Vagina (tissue), 2 donors: ENCODE measurements at places on chromosomes 13 and 19.

DNA sequence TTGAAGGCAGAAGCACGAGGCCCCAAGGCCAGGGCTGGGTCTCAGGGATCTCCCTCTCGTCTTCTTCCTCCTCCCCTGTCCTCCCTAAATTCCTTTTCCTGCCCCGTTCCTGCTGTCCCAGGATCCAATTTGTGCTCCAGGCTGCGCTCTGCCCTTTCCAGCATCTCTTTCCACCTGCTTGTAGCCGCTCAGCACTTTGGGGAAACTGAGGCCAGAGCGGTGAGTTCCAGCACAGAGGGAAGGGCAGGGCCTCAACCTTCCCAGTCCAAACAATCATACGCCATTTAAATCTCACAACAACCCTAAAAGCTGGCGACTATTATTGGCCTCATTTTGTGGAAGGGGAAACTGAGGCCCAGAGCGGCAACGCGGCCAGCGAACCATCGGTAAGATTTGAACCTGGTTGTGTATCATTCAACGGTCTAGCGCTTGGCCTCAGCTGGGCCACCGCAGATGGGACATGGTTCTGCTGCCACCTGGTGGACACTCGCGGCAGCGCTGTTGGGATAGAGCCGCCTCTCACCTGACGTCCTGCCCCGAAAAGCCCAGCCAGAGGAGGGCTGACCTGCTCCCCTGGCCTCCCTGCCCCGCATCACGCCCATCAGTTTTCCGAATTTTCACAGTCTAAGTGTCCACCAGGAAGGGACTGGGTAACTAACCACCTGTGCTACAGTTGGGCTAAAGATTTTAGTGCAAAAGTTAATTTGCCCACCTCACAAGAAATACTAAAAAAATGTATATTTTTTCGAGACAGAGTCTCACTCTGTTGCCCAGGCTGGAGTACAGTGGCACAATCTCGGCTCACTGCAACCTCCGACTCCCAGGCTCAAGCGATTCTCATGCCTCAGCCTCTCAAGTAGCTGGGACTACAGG, 4.2 kb upstream of the RPL18A start:
- no peak for DNase-seq

DNA sequence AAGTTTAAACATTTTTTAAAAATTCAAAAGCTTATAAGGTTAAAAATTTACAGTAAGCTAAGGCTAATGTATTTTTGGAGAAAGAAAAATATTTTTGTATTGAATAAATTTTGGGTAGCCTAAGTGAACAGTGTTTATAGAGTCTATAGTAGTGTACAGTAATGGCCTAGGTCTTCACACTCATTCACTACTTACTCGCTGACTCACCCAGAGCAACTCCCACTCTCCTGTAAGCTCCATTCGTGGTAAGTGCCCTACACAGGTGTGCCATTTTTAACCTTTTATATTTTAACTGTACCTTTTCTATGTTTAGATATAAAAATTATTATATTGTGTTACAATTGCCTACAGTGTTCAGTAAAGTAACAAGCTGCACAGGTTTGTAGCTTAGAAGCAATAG, 96.6 kb upstream of the FREM2 start:
- no peak for DNase-seq

- no peak for DNase-seq
Measured at GRCh38 chr13:28954419-28954725, 134.2 kb downstream of the MTUS2 start.

GRCh38 chr13:48110931-48111721, 16.2 kb upstream of the MED4 start:
- DNase-seq, result no peak

DNA sequence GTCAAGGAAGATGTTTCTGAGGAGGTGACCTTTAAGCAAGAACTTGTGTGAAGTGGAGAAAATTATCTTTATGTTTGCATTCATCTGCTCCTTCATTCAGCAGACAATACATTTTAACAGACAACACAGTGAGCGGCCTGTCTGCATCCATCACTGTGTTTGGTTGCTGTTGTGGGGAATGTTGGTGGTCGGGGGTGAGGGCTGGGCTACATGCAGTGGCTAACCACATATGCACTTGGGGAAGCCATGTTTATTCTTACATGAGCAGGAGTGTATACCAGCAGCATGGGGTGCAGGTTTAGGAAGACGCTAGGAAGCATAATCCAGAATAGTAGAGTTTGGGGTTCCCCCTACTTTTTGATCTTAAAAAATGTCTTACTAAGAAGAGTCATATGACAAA, 66.4 kb downstream of the DHRS12 start:
- DNase-seq, result no peak

DNA sequence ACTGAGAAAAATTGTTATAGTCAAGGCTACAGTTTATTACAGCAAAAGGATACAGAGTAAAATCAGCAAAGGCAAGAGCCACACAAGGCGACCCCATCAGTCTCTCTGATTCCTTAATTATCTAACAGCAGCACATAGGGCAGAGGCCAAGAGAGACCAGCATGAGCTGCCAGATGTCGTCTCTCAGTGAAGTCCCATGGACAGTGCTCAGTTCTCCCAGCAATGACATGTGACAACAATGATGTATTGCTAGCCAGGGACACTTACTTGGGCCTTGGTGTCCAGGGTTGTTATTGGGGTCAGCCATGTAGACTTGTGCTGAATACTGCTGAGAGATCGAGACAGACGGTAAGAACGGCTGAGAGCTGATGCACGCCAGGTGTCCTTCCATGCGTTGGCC, 22.3 kb downstream of the ZSWIM9 start:
- no peak for DNase-seq

DNA sequence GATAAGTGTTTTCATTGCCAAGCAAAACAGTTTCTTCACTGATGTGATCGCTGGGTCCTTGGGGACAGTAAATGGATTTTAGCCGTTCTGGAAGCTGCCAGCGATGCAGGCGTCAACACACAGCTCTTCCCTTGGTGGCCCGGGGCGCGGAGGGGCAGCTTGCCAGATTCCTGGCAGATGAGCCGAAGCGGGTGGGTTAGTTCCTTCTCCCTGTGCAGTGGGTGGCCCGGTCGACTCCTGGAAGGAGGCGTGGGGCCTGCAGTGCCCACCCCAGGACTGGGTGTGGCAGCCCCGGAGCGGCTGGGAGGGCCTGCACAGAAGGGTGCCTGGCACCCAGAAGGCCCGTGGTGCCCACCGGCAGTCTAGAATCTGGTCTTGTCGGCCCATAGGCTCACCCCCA, 69.0 kb downstream of the KDM4B start:
- no peak for DNase-seq

GRCh38 chr19:3975144-3975543, 4.2 kb upstream of the DAPK3 start:
- DNase-seq, result no peak

- no peak for DNase-seq
Measured at GRCh38 chr13:33518452-33518851, 232.9 kb upstream of the STARD13 start.

- no peak for DNase-seq
Measured at GRCh38 chr13:91168386-91168711, 179.1 kb upstream of the MIR17HG start.
